ENCODE measurements at places on chromosomes 16 and 17.

GRCh38 chr16:51939378-51939871 lies 607.5 kb downstream of the TOX3 start:
- DNase-seq, result no peak

- no peak for DNase-seq
Measured at GRCh38 chr16:24049113-24049512, 207.0 kb upstream of the CACNG3 start.

DNA sequence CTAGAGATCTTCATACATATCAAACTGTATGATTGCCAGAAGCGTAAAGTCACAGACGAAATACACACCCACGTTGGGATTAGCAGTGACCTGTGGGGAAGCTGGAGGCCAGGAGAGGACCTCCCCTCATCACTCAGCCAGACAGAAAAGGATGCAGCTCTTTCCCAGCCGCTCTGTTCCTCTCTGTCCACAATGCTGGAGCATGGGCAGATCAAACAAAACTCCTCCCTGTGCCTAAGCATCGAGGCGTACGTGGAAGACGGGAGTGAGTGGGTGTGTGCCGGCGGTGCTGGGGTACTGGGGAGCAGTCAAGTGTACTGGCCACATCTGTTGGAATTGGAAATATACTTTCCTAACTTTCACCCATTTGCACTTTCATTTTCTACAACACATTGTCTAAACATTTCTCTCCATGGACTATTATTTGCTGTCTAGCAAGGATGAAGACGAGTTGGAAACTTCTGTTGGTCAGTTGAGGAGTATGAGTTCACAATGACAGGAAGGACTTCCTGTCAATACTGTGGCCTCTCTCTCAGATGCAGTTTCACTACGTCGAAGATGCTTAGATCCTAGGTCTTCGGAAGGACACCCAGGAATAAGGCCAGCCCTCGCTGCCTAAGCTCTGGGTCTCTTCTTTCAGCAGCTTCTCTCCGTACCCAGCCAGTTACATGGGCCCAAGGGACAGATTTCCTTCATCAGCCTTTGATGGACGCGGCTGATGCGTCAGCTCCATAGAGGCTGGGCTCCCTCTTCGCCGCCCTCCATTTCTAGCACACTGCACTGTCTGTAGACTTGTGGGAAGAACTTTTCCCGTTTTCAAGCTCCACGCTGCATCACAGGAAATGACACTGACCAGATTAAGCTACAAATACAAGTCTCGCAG lies 30.6 kb upstream of the ENDOV start:
- no peak for DNase-seq

GRCh38 chr16:69157196-69157595 lies 24.7 kb downstream of the UTP4 start:
- DNase-seq, result no peak

GRCh38 chr17:33970279-33970678 lies 284.8 kb upstream of the CCL2 start:
- no peak for DNase-seq

GRCh38 chr17:63071797-63072196 lies 105.8 kb downstream of the TANC2 start:
- DNase-seq, result no peak
